ENCODE measurements at places on chromosomes 16 and 17.

DNA sequence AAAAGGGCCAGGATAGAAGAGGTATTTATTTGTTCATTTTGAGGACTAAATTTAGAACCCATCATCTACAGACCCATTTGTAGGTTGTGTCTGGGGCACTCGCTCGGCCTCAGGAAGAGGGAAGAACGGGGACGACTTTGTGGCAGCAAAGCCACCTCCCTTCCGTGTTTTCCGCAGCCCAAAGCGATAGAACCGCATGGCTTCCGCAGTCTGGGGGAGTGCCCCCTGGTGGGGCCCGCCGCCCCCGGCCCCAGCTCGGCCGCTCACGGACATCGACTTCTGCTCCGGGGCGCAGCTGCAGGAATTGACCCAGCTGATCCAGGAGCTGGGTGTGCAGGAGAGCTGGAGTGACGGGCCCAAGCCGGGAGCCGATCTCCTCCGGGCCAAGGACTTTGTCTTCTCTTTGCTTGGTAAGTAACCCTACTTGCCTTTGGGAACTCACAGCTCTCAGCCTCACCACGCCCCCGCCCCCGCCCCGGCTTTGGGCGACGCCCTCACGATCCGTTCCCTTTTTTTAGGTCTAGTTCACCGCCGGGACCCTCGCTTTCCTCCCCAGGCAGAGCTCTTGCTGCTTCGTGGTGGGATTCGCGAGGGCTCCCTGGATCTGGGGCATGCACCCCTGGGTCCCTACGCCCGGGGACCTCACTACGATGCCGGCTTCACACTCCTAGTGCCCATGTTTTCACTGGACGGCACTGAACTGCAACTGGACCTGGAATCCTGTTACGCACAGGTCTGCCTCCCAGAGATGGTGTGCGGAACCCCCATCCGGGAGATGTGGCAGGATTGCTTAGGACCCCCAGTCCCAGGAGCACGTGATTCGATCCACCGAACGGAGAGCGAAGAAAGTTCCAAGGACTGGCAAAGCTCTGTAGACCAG lies 681 bp downstream of the TMEM102 start:
- DNase-seq: no peak

DNA sequence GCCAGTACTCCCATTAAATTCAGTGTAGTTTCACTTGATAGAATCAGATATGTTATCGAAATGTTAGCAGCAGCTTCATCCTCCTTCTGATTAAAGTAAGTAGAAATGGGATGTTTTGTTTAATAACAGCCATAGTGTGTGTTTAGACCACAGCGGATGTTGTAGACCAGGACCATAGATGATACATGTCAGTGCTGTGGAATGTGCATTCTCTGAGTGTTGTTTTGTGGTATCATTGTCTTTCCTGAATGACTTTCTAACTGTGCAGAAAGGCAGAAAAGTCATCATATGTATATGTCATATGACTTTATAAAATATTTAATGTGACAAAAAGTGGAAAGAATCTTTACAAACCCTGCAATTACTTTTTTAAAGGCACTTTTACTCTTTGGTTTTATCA lies 55.6 kb downstream of the CYLD start:
- DNase-seq: no peak

GRCh38 chr17:51748749-51749604 lies 409.5 kb downstream of the CA10 start:
- no peak for DNase-seq

- DNase-seq: no peak
These were observed 1.3 kb downstream of the YBX2 start for GRCh38 chr17:7293159-7293558.

GRCh38 chr17:22518185-22518584 lies 825.9 kb downstream of the KCNJ18 start:
- no peak for DNase-seq

GRCh38 chr16:80792031-80792430 lies 12.4 kb downstream of the CDYL2 start:
- no peak for DNase-seq

GRCh38 chr17:57016764-57017116 lies 38.8 kb downstream of the SCPEP1 start:
- no peak for DNase-seq

DNA sequence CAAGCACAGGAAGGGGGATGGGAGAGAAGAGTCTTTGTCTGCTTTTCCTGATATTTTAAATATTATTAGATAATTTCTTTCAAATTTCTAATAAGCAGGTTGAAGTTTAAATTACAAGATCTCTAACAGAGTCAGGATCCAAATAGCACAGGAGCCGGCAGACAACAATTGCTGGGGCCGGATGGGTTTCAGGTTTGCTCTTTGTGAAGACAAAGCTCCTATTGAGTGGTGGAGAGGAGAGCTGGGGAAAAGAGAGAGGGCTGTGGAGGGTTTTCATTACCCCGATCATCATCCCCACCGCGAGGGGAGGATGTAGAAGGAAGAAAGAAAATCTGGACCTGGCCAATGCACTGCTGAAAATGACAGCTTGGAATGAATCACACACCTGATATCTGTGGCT lies 197.3 kb downstream of the SOX9 start:
- DNase-seq: no peak

GRCh38 chr16:29664091-29664921 lies 1.3 kb downstream of the SPN start:
- DNase-seq: no peak

DNA sequence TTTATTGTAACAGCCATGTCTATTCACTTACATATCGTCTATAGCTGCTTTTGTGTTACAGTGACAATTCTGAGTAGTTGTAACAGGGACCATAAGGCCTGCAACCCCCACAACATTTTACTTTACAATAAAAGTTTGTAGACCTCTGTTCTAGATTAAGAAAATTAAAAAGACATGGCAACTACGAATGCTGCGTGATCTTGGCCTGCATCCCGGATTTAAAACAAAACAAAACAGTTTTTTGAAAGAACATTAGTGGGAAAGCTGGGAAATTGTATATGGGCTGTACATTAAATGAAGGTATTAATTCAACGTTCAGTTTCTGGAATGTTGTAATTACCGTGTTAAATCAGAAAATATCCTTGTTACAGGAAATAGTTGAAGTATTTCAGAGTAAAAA lies 64.1 kb downstream of the RMI2 start:
- DNase-seq: no peak

DNA sequence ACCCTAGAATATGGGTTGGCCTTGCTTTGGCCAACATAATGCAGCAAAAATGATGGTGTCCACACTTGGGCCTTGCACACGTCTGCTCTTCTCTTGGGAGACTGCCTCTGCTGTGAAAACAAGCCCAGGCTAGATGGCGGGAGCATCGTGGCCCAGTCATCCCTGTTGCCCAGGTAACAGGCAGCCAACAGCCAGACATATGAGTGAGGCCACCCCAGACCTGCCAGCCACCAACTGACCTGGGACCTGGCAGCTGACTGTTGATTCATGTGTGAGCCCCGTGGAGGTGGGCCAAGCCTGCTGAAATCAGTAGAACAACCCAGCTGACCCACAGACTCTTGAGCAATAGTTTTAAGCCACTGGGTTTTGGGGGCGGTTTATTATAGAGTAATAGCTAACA lies 39.4 kb upstream of the CDH3 start:
- DNase-seq: no peak

DNA sequence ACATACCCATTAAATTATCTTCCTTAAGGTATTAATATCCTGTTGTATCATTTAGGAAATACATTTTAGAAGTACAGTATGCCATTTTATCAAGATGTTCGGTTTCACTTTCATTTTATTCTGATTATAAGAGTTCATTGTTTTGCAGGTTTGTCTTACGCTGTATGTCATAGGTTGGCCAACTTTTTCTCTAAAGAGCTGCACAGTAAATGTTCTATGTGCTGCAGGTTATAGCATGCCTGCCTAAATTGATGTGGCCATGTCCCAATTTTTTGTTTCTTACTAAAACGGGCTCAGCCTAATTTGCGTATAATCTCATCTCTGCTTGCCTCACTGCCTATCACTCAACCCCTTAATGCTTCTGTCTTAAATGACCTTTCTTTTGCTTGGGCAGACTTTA lies 126.4 kb downstream of the USP22 start:
- no peak for DNase-seq

DNA sequence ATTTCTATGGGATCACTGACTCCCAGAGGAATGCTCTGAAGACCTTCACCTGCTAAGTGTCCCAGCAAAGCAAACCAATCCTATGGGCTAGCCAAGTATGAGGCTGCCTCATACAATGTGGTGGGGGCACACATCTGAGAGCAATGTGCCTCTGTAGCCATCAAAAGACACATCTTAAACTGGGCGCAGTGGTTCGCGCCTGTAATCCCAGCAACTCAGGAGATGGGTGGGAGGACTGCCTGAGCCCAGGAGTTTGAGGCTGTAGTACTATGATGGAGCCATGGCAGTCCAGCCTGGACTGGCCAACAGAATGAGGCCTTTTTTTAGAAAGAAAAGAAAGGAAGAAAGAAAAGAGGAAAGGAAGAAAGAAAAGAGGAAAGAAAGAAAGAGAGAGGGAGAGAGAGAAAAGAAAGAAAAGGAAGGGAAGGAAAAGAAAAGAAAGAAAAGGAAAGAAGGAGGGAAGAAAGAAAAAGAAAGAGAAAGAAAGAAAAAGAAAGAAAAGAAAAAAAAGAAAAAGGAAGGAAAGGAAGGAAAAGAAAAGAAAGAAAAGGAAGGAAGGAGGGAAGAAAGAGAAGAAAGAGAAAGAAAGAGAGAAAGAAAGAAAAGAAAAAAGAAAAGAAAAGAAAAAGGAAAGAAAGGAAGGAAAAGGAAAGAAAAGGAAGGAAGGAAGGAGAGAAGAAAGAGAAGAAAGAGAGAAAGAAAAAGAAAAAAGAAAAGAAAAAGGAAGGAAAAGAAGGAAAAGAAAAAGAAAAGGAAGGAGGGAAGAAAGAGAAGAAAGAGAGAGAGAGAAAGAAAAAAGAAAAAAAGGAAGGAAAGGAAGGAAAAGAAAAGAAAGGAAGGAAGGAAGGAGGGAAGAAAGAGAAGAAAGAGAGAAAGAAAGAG lies 430.3 kb downstream of the SLC39A11 start:
- DNase-seq: no peak
